ENCODE measurements at places on chromosomes 2 and 18. TPM values are rescaled to one million over a fixed set of nuclear protein-coding genes. Genes with fewer than 3 reads are reported as not detected.

DNA sequence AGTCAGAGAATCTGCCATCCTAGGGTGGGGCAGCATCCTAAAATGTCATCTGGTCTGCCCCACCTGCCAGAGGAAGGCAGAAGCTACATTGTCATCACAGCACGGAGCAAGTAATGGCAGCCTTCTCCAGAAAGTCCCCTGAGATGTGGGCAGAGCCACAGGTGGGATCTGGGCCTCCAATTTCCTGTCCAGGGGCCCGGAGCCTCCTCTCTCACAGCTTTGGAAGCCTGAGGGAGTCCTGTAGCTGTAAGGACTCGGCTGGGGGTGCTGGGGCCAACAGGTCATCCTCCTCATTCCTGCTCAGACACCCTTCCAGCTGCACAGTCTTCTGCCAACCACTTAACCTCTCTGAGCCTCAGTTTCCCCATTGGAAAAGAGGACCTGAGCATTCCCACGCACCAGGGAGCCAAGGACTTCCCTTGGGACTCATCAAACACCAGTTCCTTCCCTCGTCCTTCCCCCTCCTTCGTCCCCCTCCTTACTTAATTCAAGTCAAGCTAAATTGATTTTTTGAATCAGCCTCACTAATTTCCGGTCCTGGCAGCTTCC, 48.6 kb upstream of the ID2 start:
- no peak overlapping the region for H3K27ac ChIP-seq
- no peaks in the 10 kb centered on the region for H3K36me3 ChIP-seq
- DNase-seq: peak; percentile 11
- no peaks in the 10 kb centered on the region for H3K27me3 ChIP-seq
- H3K4me3 ChIP-seq: no peak overlapping the region

GRCh38 chr2:147348931-147349555, 495.8 kb upstream of the ACVR2A start:
- no peak overlapping the region for H3K27ac ChIP-seq
- no peak for DNase-seq
- H3K4me3 ChIP-seq: no peak overlapping the region
- no peaks in the 10 kb centered on the region for H3K36me3 ChIP-seq

DNA sequence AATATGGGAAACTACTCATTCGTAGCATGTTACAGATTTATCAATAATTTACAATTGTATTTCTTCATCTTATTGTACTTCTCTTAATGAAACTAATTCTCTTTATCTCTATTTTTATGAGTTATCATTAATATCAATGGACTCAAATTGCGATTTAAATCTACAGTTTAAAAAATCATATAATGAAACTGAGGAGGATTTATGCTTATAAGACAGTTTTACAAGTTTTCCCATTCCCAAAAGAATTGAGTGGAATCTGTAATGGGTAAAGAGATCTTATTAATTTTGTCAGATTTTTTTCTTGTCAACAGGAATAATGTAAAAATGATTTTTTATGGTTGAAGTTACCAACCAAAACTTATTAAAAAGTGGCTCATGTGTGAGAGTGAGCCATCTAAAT, 468.0 kb downstream of the METTL4 start:
- H3K27ac ChIP-seq: no peak overlapping the region
- no peak for DNase-seq
- H3K4me1 ChIP-seq: no peaks in the 10 kb centered on the region
- H3K36me3 ChIP-seq: no peaks in the 10 kb centered on the region
- H3K4me3 ChIP-seq: no peak overlapping the region
- no peaks in the 10 kb centered on the region for H3K27me3 ChIP-seq

The YPEL5 gene
- total RNA-seq: 98.0 TPM

The TOGARAM2 gene
- 15.4 TPM for total RNA-seq

- peak; percentile 85 for DNase-seq
- H3K36me3 ChIP-seq: peaks cover 58% of the 10 kb centered on the region
- peak within 1 kb of the TSS; percentile 84 for H3K4me3 ChIP-seq
- no peaks in the 10 kb centered on the region for H3K27me3 ChIP-seq
- H3K27ac ChIP-seq: peak within 1 kb of the TSS; percentile 92
Observed at GRCh38 chr2:27663285-27664153, at the start of the genes SLC4A1AP and SUPT7L. Gene SLC4A1AP, plus strand, starts transcription at chr2:27663889. Its CDS starts 26 bp downstream, at chr2:27663915. Gene SUPT7L, minus strand, starts transcription at chr2:27663614. Its CDS starts 1,422 bp downstream, at chr2:27662192.

The YWHAQ gene
- 175 TPM for total RNA-seq

The POTEC gene
- total RNA-seq: not detected

- H3K4me1 ChIP-seq: no peaks in the 10 kb centered on the region
- no peak overlapping the region for H3K4me3 ChIP-seq
- H3K36me3 ChIP-seq: no peaks in the 10 kb centered on the region
- no peak overlapping the region for H3K27ac ChIP-seq
Observed at GRCh38 chr2:19712850-19713249, 188.9 kb downstream of the TTC32 start.

DNA sequence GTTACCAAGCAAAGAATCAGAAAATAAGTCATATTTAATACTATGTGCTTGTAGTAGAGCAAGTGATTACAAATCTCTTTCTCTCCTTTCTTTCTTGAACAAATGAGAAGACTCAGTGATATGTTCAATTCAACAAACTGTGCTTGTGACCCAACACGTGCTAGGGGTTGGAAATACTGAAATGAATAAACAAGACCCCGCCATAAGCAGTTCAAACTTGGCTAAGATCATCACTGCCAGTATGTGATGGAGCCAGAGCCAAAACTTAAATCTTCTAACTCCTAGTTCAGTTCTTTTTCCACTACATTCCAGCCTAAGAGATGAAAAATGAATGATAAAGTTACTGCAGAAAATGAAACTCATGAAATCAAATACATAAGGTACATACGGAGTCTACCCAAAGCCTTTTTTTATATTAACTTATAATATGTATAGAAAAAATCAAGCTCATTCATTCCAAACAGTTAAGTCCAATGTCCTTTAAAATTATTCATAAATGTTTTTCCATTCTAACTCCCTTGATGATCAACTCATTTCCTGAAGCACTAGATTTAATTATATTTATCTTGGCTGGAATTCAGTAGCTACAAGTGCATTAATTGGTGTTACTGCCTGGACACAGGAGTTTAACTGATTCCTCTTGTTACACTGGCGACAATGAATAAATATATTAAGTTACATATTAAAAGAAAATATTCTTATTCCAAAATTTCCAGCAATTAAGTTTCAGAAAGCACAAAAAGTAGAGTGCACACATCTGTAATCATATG, 36.0 kb downstream of the GALNT3 start:
- H3K27ac ChIP-seq: no peak overlapping the region
- no peaks in the 10 kb centered on the region for H3K4me1 ChIP-seq

DNA sequence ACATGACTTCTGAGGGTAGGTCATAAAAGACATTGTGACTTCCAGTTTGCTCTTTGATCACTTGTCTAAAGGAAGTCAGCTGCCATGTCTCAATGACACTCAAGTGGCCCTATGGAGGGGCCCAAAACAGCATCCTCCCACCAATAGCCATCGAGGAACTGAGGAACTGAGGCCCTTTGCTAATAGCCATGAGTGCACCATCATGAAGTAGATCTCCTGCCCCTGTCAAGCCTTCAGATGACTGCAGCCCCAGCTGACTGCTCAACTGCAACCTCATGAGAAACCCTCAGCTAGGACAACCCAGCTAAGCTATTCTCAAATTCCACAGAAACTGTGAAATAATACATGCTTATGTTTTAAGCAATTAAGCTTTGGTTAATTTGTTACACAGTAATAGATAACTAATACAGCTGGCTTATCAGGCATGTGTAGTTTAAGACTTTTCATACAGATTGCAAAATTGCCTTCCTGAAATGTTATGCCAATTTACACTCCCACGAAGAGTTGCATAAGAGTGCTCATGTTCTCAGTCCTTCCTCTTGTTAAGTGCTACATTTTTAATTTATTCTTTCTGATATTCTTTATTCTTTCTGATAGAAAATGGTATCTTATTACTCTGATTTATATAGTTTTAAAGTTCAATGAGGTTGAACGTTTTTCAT, 105.6 kb upstream of the NDUFV2 start:
- peaks cover 5% of the 10 kb centered on the region for H3K4me1 ChIP-seq
- no peak overlapping the region for H3K27ac ChIP-seq
- no peaks in the 10 kb centered on the region for H3K27me3 ChIP-seq
- H3K36me3 ChIP-seq: no peaks in the 10 kb centered on the region

DNA sequence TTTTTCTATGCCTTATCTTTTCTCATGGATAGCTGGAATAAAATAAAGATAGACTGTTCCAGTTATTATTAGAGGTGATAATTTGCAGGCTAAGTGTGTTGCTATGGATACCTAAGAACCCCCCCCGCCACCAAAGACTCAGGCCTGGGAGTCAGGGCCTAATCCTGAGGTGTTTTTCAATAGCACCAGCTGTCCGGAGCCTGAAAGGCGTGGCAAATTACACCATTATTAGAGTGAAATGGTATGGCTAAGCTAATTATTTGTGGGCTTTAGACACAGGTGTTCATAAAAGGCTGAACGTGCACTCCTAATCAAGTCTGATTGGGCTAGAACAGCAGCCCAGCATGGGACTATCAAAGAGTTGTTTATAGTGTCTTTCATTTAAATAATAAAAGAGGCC, 293.2 kb upstream of the DCC start:
- no peaks in the 10 kb centered on the region for H3K27me3 ChIP-seq
- H3K36me3 ChIP-seq: no peaks in the 10 kb centered on the region
- H3K4me1 ChIP-seq: no peaks in the 10 kb centered on the region

- no peak overlapping the region for H3K4me3 ChIP-seq
- no peak overlapping the region for H3K27ac ChIP-seq
- DNase-seq: no peak
- H3K4me1 ChIP-seq: peaks cover 36% of the 10 kb centered on the region
Observed at GRCh38 chr2:127389778-127390435, 2.1 kb upstream of the MAP3K2 start.

The L3MBTL4 gene
- 16.9 TPM for total RNA-seq

Data from lower lobe of right lung (tissue), 2 donors.